ENCODE measurements at places on chromosomes 13 and 19.

DNA sequence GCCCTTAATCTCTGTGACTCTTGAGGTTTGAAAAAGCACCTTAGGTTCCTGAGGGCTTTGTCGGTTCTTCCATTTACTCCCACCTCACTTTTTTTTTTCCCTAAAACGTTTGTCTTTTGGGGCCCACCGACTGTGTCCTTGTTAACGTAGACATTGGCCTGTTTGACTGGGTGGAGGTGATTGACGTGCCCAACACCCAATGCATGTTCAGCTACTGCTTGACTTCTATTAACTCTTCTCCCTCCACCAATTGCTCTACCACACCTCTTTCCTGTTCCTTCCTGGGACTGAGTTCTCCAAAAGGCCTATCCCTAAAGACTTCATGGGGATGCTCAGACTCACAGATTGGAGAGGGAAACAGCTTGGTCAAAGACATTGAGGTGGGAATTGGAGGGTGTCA lies 17.3 kb downstream of the CKM start:
- no peak for DNase-seq

DNA sequence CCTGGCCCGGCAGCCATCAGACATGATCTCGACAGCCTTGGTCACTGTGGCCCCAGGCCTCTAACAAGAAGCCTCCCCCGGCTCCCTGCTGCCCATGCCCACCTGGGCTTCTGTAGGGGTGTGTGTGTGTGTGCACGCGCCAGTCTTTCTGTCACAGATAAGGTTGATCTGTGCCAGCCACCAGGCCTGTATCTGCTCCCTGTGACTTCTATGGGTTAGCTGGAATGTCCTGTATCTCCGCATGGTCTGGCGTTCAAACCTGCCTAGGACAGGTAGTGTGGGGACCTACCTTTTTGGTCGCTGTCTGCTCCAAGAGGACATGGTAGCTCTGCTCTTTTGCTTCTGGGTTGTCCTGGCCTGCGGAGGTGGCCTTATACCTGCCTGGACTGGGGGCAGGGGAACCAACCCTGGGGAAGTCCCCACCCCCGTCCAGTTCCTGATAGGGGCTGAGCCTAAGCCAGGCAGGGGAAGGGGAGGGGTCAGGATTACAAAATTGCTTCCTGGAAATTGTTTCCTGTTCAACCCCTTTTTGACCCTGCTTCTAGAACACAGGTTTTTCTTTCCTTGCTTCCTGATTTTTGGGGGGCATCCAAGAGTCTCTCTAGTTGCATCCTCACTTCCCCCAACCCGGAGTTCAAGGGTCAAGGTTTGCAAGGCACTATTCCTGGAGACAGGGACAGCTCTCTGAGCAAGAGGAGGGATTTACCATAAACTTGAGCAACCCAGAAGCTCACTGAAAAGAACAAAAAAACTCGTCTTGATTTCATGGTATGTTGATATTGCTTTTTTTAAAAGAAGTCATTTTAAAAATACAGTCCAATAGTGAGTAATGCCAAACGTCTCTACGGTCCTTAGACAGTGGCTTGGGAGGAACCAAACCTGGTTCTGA lies at the start of gene LRG1:
Gene LRG1, minus strand, starts transcription at position 344 of the 889 bp plus-strand sequence. Its CDS starts 23 bp downstream, at position 321.
- no peak for DNase-seq

DNA sequence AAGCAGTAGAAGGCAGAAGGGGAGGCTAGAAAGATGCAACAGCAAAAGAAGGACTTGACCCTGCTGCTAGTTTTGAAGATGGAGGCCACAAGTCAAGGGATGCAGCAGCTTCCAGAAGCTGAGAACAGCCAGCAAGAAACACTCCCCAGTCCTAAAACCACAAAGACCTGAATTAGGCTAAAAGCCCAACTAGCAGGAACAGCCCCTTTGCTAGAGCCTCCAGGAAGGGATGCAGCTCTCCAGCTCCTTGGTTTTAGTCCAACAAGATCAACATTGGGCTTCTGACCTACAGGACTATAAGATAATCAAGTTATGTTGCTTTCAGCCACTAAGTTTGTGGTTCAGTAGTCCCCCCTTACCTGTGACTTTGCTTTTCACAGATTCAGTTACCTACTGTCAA lies 10.5 kb upstream of the LATS2 start:
- no peak for DNase-seq

DNA sequence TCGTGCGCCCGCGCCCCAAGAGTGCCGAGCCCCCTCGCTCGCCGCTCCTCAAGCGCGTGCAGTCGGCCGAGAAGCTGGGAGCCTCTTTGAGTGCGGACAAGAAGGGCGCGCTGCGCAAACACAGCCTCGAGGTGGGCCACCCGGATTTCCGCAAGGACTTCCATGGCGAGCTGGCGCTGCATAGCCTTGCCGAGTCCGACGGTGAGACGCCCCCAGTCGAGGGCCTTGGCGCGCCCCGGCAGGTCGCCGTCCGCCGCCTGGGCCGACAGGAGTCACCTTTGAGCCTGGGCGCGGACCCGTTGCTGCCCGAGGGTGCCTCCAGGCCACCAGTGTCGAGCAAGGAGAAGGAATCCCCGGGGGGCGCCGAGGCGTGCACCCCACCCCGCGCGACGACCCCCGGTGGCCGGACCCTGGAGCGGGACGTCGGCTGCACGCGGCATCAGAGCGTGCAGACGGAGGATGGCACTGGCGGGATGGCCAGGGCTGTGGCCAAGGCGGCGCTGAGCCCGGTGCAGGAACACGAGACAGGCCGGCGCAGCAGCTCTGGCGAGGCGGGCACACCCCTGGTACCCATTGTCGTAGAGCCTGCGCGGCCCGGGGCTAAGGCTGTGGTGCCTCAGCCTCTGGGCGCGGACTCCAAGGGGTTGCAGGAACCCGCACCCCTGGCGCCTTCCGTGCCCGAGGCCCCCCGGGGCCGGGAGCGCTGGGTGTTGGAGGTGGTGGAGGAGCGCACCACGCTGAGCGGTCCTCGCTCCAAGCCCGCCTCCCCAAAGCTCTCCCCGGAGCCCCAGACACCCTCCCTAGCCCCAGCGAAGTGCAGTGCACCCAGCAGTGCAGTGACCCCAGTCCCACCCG lies 7.1 kb downstream of the DNASE2 start:
- no peak for DNase-seq

DNA sequence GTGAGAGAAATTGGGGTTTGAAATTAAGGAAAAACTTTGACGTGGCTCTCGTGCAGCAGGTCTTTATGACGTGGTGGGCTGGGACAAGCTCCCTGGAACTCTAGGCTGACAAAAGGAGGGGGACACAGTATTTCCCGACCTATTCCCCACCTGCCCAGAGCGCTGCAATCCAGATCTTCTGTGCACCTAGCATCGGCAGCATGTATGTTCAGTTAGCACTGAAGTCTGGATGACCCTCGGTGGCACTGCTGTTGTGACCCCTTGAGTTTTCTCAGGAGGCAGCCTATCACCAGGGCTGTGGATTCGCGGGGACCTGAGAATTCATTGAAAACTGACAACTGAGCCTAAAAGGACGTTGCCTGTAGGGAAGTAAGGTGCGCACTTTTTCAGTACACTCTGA lies 9.1 kb upstream of the ZNF536 start:
- no peak for DNase-seq
